H1 (cell line): ENCODE measurements at places on chromosomes 16 and 17. TPM values are rescaled to one million over a fixed set of nuclear protein-coding genes. Genes with fewer than 3 reads are reported as not detected.

AOC3 gene
- total RNA-seq, result 2.1 and 2.7 TPM in 2 replicates

DOC2B gene
- total RNA-seq, result 3.3 and 4.0 TPM in 2 replicates

CPHXL2 gene
- not detected in 2 replicates for total RNA-seq

GRCh38 chr17:34389126-34389750 is 26.2 kb upstream of the CCL1 start:
- no peak for DNase-seq
- H3K4me3 ChIP-seq, result no peak overlapping the region
- no peaks in the 10 kb centered on the region for H3K4me1 ChIP-seq
- H3K36me3 ChIP-seq, result no peaks in the 10 kb centered on the region
- no peaks in the 10 kb centered on the region for H3K27me3 ChIP-seq

DNA sequence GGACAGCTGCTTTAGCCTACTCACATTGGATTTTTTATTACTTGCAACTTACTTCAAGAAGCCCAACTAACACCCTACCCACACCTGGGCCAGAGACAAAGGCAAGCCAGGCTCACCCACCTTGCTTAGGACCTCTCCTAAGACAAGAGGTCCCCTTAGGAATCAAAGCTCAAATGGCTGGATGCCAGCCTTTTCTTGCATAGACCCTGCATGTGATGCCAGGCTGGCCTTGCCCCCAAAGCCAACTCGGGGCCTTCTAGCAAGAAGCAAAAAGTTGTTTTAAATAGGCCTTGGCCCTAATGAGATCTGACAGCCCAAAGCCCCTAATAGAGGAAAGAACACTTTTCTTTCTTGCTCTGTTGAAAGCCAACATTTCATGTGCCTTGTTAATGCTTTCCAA is 20.7 kb downstream of the GPRC5B start:
- peaks cover 26% of the 10 kb centered on the region for H3K4me1 ChIP-seq
- H3K27ac ChIP-seq, result no peak overlapping the region
- no peak overlapping the region for H3K4me3 ChIP-seq
- H3K27me3 ChIP-seq, result no peaks in the 10 kb centered on the region
- peaks cover 60% of the 10 kb centered on the region for H3K36me3 ChIP-seq

DNA sequence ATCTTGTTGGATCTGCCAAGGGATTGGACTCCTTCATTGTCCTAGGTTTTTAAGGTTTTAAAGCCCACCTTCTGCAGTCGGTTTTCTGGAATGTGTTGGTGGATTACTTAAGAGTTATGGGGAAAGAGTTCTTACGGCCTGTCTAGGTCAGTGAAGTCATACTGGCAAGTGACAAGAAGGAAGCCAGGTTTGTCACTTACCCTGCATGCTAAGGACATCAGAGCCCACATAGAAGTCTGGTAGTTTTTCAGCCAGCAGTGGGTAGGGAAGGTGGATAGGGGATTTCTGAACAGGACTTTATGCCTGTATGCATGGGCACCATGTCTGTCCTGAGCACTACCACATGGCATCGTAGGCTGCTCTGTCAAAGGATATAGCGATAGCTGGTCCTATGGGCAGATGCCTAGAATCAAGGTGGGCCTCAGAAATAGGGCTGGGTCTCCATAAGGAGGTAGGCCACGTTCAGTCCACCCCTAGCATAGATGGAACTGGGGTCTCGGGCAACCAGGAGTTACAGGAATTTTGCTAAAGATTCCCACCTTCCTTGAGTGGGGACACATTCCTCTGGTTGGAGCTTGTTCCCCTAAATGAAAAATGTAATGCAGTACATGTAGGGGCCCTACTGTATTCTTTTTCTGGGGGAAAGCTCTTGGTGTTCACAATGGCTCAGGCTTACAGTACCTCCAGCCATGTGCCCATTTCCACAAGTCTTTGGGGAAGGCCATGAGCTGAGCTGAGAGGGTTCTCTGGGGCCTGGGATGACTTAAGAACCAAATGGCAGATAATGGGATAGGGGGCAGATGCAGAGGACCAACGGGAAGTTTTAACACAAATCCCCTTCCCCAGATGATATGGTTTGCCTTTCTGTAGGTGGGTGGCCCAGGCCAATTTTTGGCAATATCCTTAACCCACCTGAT is 27.5 kb downstream of the TRPV2 start:
- no peak overlapping the region for H3K4me3 ChIP-seq
- no peak for DNase-seq
- peaks cover 18% of the 10 kb centered on the region for H3K36me3 ChIP-seq
- H3K27me3 ChIP-seq, result no peaks in the 10 kb centered on the region
- peaks cover 2% of the 10 kb centered on the region; the same call in 1 of the 2 replicates for H3K4me1 ChIP-seq
